Upper lobe of right lung (tissue), 1 donor: ENCODE measurements at places on chromosomes 16 and 17. TPM values are rescaled to one million over a fixed set of nuclear protein-coding genes. Genes with fewer than 3 reads are reported as not detected.

SP2 gene
- total RNA-seq = 16.9 TPM

GRCh38 chr17:31508288-31509094 lies 117.0 kb downstream of the RAB11FIP4 start:
- H3K27me3 ChIP-seq = no peaks in the 10 kb centered on the region
- peaks cover 17% of the 10 kb centered on the region for H3K4me1 ChIP-seq
- peak overlapping the region; percentile 8 for H3K4me3 ChIP-seq
- DNase-seq = no peak
- H3K27ac ChIP-seq = peak overlapping the region; percentile 66
- H3K36me3 ChIP-seq = no peaks in the 10 kb centered on the region

CCT6B gene
- total RNA-seq = 1.7 TPM

NPB gene
- total RNA-seq = 0.55 TPM

TLCD2 gene
- total RNA-seq = 12.7 TPM

DNA sequence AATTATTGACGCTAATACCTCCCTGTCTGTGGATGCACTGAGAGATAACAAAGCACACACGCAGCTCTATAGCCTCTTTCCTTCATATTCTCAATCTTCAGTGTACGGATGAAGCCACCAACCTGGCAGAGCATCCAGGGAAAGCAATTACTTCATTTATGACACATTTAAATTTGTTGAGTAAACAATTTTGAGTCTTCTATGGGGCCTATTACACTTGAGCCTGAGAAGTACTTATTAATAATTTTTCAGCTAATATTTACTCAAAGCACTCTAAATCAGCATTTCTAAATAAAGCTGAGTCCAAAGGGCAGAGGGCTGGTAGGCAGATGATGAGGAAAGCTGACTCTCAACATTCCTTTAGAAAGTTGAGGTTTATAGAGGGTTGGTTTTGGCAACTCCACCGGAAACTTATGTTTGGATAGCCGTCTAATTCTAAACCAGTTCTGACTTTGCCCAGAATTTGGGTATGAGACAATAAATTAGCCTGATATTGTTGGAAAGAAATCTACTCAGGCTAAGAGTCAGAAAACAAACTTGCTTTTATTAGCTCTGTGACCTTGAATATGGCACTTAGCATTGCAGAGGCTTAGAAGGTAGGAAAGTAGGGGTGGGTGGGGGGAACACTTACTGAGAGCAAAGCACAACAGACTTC lies 643.5 kb downstream of the CDH11 start:
- H3K4me3 ChIP-seq = no peak overlapping the region
- no peak overlapping the region for H3K27ac ChIP-seq
- no peaks in the 10 kb centered on the region for H3K4me1 ChIP-seq
- no peaks in the 10 kb centered on the region for H3K36me3 ChIP-seq
- no peaks in the 10 kb centered on the region for H3K27me3 ChIP-seq

GRCh38 chr17:17484451-17484899 lies 7.7 kb downstream of the MED9 start:
- DNase-seq = peak; percentile 21
- H3K4me3 ChIP-seq = no peak overlapping the region
- no peak overlapping the region for H3K27ac ChIP-seq
- no peaks in the 10 kb centered on the region for H3K4me1 ChIP-seq
- no peaks in the 10 kb centered on the region for H3K27me3 ChIP-seq

DNA sequence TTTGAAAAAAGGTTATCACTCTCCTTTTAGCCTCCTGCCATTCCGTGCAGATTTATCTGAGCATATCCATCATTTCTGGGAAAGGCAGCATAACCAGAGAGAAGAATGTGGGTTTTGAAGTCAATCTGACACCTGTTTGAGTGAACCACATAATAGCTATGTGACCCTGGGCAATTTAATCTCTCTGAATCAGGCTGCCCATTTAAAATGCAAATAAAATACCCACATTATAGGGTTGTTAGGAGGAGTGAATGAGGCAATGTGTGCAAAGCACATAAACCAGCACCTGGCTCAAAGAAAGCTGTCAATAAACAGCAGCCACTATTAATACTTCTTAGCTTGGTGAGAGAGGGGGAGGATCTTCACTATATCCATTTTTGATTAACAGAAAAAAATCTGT lies 88.0 kb downstream of the CACNG1 start:
- no peak for DNase-seq
- H3K27me3 ChIP-seq = no peaks in the 10 kb centered on the region
- no peak overlapping the region for H3K27ac ChIP-seq

GRCh38 chr17:79735096-79735495 lies 4.4 kb downstream of the ENPP7 start:
- H3K27me3 ChIP-seq = peaks cover 5% of the 10 kb centered on the region
- no peak overlapping the region for H3K27ac ChIP-seq
- peaks cover 5% of the 10 kb centered on the region for H3K4me1 ChIP-seq
- no peaks in the 10 kb centered on the region for H3K36me3 ChIP-seq

DNA sequence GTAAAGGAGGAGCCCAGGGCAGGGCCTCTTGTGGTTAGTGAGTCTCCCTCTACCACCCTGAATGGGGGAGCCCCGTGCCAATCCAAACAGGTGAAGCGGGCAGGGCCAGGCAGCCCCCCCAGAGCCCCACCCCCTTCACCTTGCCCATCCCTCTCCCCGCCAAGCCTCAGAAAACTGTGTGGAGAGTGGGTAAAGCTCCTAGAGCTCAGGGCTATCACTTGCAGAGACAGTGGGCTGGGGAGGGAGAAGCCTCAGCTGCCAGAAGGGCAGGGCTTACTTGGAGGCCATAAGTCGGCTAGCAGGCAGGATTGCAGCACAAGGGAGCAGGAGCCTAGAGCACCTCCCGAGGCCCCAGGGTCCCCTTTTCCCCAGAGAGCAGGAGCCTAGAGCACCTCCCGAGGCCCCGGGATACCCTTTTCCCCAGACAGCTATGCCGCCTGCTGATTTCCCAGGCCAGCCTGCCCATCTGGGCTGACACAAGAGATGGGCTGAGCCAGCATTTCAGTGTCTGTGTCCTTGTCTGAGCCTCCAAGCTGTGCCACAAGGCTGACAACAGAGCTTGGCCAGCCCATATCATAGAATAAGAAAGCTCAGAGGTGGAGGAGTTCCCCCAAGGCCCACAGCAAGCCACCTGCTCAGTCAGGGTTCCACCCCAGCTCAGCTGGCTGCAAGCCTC lies 6.7 kb upstream of the KRT14 start:
- H3K27ac ChIP-seq = no peak overlapping the region
- peaks cover 4% of the 10 kb centered on the region for H3K27me3 ChIP-seq
- no peaks in the 10 kb centered on the region for H3K4me1 ChIP-seq
- H3K4me3 ChIP-seq = no peak overlapping the region
- no peaks in the 10 kb centered on the region for H3K36me3 ChIP-seq
- peak; percentile 27 for DNase-seq

- peaks cover 58% of the 10 kb centered on the region for H3K27me3 ChIP-seq
- H3K36me3 ChIP-seq = no peaks in the 10 kb centered on the region
- no peaks in the 10 kb centered on the region for H3K4me1 ChIP-seq
Measured at GRCh38 chr17:36808180-36808661, 129.1 kb upstream of the LHX1 start.

DNA sequence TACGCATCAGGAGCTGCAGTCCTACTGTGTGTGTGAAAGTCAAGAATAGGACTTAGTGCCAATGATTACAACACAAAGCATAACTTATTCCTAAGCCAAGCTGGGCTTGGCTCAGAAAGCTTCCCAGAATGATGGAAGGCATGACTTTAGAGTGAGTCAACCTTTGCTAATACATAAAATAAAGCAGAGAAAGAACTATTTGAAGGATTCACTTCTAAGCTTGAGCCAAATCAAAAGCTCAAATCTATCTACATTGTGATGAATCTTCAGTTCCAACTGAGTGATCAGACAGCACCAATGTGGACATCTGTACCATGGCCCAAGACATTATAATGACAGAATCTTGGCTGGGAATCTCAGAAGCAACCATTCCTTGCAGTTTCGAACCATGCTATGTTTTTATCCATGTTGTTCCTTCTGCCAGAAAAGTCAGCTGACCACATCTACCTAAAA lies 41.4 kb downstream of the SMG6 start:
- DNase-seq = no peak
- no peak overlapping the region for H3K4me3 ChIP-seq
- peaks cover 4% of the 10 kb centered on the region for H3K36me3 ChIP-seq
- H3K27ac ChIP-seq = peak overlapping the region; percentile 26
- peaks cover 31% of the 10 kb centered on the region for H3K4me1 ChIP-seq
- no peaks in the 10 kb centered on the region for H3K27me3 ChIP-seq

MFAP4 gene
- 270 TPM for total RNA-seq

- no peak overlapping the region for H3K4me3 ChIP-seq
- H3K27me3 ChIP-seq = no peaks in the 10 kb centered on the region
- H3K27ac ChIP-seq = no peak overlapping the region
- DNase-seq = no peak
- no peaks in the 10 kb centered on the region for H3K4me1 ChIP-seq
- H3K36me3 ChIP-seq = peaks cover 4% of the 10 kb centered on the region
Measured at GRCh38 chr17:39915559-39915958, 2.9 kb downstream of the GSDMB start.

DNA sequence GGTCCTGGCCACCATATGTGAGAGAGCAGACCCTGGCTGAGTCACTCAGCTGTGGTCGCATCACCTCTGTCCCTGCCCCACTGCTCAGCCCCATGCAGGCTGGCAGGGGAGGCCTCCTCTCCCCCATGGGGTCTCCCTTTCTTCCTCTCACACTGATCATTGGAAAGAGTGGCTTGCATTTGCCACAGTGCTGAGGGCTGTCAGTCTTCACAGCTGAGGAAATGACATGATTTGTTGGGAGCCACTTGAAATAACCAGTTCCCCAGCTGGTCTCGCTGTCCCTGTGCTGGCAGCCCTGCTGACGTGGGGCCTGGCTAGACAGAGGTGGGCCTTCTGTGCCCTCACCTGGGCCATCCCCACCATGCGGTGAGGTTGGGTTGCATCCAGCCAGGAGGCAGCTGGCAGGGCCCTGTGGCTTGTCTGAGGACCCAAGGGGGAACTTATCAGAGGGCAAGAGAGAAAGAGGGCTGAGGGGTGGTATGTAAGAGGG lies 30.1 kb upstream of the MED9 start:
- H3K4me3 ChIP-seq = no peak overlapping the region
- H3K27me3 ChIP-seq = no peaks in the 10 kb centered on the region
- no peaks in the 10 kb centered on the region for H3K36me3 ChIP-seq
- H3K27ac ChIP-seq = peak overlapping the region; percentile 14
- no peak for DNase-seq

GRCh38 chr16:11409398-11409797 lies 64.1 kb downstream of the RMI2 start:
- H3K4me3 ChIP-seq = no peak overlapping the region
- H3K27me3 ChIP-seq = no peaks in the 10 kb centered on the region
- no peak overlapping the region for H3K27ac ChIP-seq
- no peaks in the 10 kb centered on the region for H3K4me1 ChIP-seq

DNA sequence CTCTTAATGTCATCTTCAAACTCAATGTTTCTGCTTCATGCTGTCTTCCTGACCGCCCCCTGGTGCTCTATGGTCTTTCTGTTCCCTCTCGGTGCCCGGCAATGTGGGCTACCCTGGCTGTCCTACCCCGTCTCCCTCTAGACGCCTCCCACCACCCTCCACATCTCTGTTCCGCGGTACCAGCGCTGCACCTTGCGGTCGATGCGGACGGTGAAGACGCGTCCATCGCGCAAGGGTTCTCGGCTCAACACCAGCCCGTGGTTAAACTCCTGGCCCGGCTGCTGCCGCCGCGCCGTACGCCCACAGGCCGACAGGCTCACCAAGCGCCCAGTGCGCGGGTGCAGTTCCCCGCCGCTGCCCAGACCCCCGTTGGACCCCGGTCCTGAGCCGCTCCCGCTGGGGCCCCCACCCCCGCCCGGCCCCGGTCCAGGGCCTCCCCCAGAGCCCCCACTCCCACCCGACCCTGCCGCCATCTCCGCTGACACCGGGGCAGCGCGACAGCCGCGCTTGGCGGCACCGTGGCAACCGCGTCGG lies at the start of gene NEURL4:
Gene NEURL4, minus strand, starts transcription at position 496 of the 534 bp plus-strand sequence. Its CDS starts 23 bp downstream, at position 473.
- H3K36me3 ChIP-seq = peaks cover 9% of the 10 kb centered on the region
- peak within 1 kb of the TSS; percentile 87 for H3K4me3 ChIP-seq
- peaks cover 15% of the 10 kb centered on the region for H3K4me1 ChIP-seq
- H3K27ac ChIP-seq = peak within 1 kb of the TSS; percentile 92
- no peak for DNase-seq
- H3K27me3 ChIP-seq = no peaks in the 10 kb centered on the region

GRCh38 chr16:50178491-50178941 lies 25.4 kb downstream of the TENT4B start:
- DNase-seq = no peak
- H3K27me3 ChIP-seq = no peaks in the 10 kb centered on the region
- no peak overlapping the region for H3K27ac ChIP-seq
- no peak overlapping the region for H3K4me3 ChIP-seq
- no peaks in the 10 kb centered on the region for H3K36me3 ChIP-seq

ACAP1 gene
- 23.2 TPM for total RNA-seq

CCL7 gene
- not detected for total RNA-seq

CIITA gene
- 78.9 TPM for total RNA-seq

KRTAP1-1 gene
- not detected for total RNA-seq

DNA sequence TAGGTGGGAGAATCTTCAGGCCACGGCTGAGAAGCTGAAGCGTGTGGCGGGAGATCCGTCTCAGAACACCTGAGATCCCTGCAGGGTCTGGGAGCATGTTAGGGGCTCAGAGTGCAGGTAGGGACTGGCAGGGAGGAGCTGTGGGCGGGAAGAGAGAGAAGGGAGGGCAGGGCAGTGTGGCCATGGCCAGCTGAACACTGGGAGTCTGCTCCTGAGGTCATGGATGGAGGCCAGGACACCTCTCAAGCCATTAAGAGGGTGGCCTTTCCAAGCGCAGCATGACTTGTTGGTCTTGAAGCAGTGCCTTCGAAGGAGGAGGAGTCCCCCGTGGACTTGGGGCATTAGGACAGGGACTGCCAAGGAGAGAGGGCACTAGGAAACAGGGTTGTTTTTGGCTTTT lies 23.7 kb downstream of the NAA60 start:
- peaks cover 14% of the 10 kb centered on the region for H3K36me3 ChIP-seq
- H3K27me3 ChIP-seq = no peaks in the 10 kb centered on the region
- no peak overlapping the region for H3K27ac ChIP-seq
- no peak overlapping the region for H3K4me3 ChIP-seq
- DNase-seq = no peak

GRCh38 chr16:31869511-31870201 lies 4.0 kb upstream of the ZNF267 start:
- DNase-seq = peak; percentile 70
- H3K36me3 ChIP-seq = no peaks in the 10 kb centered on the region
- peaks cover 12% of the 10 kb centered on the region for H3K4me1 ChIP-seq
- peak overlapping the region; percentile 74 for H3K27ac ChIP-seq
- no peak overlapping the region for H3K4me3 ChIP-seq
